Activated CD8-positive, alpha-beta memory T cell treated with anti-CD3 and anti-CD28 coated beads, Interleukin-2, amount 50 U/mL, for 4 hours (primary cell): ENCODE measurements at places on chromosomes 16 and 17.

- DNase-seq, result peak; percentile 26
Observed at GRCh38 chr17:79420318-79421243, 190.3 kb downstream of the RBFOX3 start.

DNA sequence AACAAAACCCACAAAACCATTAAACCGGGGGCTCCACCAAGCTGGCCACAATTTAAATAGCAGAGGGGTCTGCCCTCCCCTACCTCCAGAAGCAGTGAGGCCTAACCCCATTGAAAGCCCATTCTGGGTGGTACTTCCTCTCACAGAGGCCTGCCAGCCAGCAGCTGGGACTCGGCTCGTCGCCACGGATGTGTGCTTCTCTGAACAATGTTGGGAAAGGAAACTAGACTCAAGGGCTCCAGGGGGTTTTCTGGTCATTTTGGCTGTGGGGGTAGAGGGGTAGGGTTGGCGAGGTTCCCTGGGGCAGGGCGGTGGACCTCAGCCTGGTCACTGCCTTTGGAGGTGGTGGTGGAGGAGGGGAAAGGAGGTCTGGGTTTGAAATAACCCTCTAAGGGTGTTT is 4.7 kb upstream of the PLCG2 start:
- no peak for DNase-seq

GRCh38 chr16:69112285-69113129 is 7.1 kb downstream of the HAS3 start:
- peak; percentile 54 for DNase-seq

DNA sequence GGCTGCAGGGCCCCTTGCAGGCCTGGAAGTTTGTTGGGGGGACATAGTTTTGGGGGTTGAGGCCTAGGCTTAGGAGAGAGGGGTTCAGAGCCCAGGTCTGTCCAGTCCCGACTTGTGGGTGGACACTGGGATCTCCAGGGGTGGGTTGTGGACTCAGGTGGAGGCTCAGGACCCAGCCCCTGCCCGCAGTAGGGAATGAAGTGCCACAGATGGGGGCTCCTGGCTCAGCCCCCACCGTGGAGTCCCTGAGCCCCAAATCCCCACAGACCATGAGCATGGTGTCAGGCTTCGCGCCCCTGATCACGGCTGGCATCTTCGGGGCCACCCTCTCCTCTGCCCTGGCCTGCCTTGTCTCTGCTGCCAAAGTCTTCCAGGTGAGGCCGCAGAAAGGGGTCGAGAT is 14.3 kb downstream of the SLC12A3 start:
- no peak for DNase-seq

- DNase-seq, result no peak
Observed at GRCh38 chr17:48163809-48164208, 56.2 kb downstream of the SNX11 start.

DNA sequence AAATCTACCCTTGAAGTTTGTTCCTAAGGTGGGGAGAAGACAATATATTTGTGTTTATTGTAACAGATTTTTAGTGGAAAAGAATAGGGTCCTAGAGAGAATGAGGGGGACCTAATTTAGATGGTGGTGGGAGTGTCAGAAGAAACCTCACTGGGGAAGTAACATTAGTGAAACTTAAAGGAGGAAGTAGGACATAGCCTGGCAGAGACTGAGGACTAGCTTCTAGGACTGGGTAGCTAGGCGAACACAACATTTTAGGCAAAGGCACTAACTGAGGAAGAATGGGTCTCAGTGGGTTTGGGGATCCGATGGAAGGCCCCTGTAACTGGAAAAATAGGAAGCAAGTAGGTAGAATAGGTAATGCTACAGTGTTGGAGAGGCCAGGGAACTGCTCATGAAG is 4.2 kb upstream of the ARL2BP start:
- DNase-seq, result no peak

DNA sequence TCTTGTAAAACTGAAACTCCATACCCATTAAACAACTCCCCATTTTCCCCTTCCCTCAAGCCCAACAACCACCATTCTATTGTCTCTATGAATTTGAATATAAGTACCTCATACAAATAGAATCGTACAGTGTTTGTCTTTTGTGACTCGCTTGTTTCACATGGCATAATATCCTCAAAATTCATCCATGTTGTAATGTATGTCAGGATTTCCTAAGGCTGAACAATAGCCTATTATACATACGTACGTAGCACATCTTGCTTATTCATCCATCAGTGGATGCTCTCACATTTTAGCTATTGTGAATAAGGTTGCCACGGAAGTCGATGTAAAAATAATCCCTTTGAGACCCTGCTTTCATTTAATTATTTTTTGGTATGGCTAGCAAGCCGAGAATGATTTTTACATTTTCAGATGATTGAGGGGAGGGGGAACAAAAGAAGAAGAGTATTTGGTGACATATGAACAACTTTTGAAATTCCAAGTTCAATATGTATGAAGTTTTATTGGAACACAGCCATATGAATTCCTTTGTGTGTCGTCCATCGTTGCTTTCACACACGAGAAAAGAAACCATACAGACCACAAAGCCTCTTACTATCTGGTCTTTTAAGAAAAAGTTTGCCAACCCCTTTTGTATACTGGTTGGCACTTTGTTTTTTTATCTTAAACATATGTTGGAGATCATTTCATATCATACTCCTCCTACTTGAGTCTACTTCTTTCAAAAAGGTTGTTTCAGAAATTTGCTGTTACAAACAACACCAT is 371.2 kb downstream of the NPIPA8 start:
- DNase-seq, result no peak
